CD4-positive, alpha-beta T cell treated with Interleukin-6 for 4 hours (primary cell): ENCODE measurements at places on chromosomes 13 and 19.

GRCh38 chr13:44147648-44148047 lies 226.0 kb upstream of the SERP2 start:
- DNase-seq = no peak

- DNase-seq = no peak
Observed at GRCh38 chr19:16829822-16830289, 658 bp downstream of the SIN3B start.

- DNase-seq = no peak
Observed at GRCh38 chr19:46630586-46631205, 5.3 kb downstream of the GNG8 start.

- no peak for DNase-seq
Observed at GRCh38 chr13:86792153-86792651, 879.0 kb upstream of the SLITRK5 start.

- no peak for DNase-seq
Observed at GRCh38 chr13:93875547-93875946, 603.9 kb downstream of the DCT start.

DNA sequence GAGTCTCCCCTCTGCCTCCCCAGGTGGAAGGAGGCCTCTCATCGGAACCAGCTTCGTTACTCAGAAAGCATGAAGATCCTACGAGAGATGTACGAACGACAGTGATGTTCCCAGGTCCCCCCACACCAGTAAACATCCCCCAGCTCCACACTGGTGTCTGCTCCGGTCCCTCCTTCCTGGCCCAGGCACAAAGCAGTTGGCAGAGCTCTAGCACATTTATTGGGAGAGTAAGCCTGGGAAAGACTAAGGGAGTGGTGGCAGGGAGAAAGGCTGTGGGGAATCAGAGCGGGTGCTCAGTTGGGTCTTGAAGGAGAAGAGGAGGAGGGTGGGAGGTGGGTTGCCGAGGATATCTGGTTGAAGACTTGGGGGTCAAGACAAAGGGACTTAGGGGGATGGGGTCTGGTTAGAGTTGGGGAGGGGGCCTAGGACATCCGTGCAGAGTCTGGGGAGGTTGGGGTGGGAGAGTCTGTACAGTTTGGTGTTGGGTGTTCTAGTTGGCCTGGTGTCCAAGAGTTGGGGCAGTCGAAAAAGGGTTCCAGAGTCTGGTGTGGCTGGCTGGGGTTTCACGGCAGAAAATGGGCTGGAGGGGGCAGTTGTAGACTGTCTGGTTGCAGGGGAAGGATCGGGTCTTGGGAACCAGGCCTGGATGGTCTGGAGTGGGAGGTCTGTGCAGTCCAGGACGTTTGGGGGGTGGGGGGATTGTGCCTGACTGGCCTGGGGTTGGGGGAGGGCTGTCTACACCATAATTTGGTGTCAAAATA lies 2.3 kb downstream of the HSPB6 start:
- no peak for DNase-seq

GRCh38 chr13:102517959-102518358 lies 78.8 kb upstream of the TPP2 start:
- DNase-seq = no peak

DNA sequence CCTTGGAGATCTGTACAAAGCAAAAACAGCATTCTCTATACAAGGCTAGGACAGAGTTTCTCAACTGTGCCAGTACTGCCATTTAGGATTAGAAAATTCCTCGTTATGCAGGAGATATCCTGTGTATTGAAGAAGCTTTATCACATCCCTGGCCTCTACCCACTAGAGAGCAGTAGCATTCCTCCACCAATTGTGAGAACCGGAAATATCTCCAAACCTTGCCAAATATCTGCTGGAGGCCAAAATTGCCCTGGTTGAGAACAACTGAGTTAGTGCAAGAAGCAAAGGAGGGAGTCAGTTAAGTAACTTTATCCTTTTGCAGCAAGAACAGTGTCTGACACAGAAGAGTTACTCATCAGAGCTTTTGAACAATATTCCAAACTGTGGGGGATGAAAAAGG lies 16.2 kb upstream of the FREM2 start:
- no peak for DNase-seq

- DNase-seq = no peak
Observed at GRCh38 chr13:102707467-102707866, 12.6 kb upstream of the METTL21C start.

- no peak for DNase-seq
Observed at GRCh38 chr19:48731452-48731851, 9.0 kb downstream of the RASIP1 start.
